ENCODE measurements at places on chromosomes 1 and 21.

DNA sequence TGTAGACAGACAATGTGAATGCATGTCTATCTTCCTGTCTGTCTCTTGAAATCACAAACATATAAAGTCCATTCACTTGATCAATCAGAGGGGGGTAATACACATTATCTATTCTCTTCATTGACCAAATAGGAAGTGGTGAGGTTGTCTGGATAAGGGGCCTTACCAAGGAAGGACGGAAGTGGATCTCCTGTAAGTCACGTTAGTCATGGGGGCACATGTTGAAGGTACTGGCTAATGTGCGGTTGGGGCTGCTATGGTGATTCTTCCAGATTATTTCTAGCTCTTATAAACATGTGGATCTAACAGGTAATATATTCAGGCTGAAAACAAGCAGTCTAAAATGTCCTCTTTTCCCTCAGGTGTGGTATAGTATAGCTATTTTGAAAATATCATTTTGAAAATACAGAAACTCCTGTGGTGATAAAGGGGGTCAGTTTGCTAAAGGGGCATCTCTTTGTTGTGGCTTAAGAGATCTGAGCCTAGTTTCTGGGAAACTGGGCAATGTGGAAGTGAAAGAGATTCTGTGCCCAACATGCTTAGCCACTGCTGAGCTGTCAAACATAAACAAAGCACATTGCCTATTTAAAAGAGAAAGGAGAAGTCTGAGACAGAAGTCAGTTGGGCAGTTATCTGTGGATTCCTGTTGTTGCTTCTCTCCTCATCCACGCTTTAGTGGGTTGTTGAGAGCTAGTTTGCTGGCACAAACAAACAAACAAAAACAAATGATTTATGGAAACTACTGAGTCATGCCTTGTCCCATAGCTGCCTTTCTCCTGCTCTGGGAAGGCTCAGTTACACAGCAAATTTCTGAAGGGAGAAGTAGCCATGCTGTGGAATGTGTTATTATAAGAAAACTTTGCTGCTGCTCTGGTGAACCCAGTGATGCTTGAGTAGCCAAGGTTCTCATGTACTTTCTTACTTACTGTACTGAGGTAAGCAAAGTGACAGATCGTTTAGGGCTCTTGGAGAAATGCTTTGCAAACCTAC is 166.9 kb downstream of the HLX start:
- peak; percentile 38 for DNase-seq

- peak; percentile 8 for DNase-seq
Observed at GRCh38 chr1:62462370-62462769, 25.5 kb downstream of the USP1 start.

- no peak for DNase-seq
Observed at GRCh38 chr1:3563125-3563524, 48.2 kb downstream of the MEGF6 start.

DNA sequence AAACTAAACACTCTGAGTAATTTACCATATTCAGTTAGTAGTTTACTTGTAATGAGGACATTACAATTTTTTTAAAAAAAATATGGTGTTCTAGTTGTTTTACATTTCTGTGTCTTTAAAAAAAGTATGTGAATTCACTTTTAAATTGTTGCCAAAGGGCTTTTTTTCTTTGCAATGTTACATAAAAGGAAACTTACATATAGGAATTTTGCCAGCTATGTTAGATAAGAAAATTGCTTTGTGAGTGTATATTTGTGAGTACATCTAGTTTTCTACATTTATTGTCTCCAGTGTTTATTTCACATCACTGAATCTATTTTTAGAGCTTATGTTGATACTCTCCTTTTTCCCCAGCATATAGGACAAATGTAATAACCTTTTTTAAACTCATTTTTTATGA is 206.8 kb downstream of the GPR52 start:
- DNase-seq, result no peak

- DNase-seq, result no peak
Observed at GRCh38 chr21:31190516-31190915, 152.2 kb upstream of the KRTAP19-8 start.

DNA sequence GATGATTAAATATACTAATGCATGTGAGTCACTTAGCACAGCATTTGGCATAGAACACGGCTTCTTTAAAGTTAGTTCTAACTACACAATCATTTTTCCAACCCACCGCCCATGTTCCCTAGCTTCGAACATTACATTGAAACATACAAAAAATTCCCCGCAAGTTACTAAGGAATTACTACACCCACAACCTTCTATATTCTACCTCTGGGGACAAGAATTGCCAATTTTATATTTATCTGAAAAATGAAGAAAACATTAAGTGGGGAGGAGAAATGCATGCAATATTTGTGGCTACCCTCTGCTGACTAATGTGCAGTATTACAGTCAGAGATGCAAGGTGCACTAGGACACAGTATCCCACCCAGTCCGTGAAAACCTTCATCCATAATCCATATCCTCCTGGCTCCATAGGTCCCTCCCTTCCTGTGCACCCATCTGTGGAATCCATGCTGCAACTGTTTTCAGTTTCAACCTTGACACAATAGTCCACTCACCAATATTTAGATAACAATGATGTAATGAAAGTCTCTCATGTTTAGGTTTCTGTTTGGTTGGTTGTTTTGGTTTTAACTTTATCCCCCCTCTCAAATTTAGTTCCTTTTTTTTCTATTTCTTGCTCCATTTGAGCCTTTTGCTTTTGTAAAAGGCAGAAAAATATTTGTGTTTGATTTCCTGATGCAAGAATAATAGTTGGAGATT is 31.6 kb downstream of the RGS5 start:
- DNase-seq, result peak; percentile 43

GRCh38 chr1:152050886-152051675 is 14.3 kb upstream of the S100A11 start:
- no peak for DNase-seq

DNA sequence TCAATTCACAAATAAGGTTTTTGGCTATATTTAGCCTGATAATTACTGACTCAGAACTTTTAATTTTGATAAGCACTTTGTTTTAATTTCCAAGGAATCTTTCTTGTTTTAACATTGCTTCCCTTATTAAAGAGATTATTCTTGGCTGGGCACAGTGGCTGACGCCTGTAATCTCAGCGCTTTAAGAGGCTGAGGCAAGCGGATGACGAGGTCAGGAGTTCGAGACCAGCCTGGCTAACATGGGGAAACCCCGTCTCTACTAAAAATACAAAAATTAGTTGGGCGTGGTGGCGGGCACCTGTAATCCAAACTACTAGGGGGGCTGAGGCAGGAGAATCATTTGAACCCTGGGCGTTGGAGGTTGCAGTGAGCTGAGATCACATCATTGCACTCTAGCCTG is 13.8 kb downstream of the ALG14 start:
- DNase-seq, result no peak

GRCh38 chr1:109877776-109878175 is 32.9 kb upstream of the CSF1 start:
- DNase-seq, result no peak

DNA sequence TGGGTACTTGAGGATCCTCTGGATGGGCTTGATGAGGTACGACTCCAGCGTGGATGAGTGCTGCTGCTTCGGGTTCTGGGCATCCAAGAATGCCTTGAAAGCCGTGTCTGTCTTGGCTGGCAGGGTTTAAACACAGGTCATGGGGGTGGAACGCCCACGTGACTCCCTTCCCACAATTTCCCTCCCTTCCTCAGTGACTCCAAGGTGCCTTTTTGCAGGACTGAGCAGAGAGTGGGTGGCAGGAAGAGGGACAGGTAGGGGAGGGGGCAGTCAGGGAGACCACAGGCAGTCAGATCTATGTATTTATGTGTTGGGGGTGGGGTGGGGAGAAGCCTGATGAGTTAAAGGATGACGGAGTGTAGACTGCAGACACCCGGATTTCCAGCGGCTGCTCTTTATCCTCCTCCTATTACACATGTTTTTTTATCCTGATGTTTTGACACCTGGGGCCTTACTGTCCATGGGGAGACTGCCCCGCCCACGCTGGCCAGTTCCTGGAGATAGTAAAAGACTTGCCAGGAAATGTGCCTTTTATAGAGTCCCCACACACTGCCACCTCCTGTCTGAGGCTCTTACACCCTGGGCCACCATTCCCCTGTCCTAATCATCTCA is 103.2 kb upstream of the KRTAP19-8 start:
- no peak for DNase-seq

GRCh38 chr1:226217273-226217672 is 6.2 kb upstream of the MIXL1 start:
- peak; percentile 17 for DNase-seq

- peak; percentile 62 for DNase-seq
Observed at GRCh38 chr1:199612976-199613774, 414.3 kb upstream of the NR5A2 start.

DNA sequence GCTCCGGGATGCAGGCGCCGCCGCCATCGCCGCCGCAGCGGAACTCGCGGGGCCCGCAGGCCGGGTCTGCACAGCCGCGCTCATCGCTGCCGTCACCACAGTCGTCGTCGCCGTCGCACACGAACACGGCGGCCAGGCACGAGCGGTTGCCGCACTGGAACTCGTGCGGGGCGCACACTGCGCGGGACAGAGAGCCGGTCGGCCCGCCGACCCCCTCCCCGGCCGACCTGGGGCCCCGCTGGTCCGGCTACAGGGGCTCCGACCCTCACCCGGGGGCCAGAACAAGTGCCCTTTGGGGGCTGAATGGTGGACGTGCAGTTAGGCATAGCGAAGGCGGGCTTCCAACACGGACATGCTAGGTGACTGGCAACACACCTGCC is 38.6 kb upstream of the MAGOH start:
- no peak for DNase-seq

DNA sequence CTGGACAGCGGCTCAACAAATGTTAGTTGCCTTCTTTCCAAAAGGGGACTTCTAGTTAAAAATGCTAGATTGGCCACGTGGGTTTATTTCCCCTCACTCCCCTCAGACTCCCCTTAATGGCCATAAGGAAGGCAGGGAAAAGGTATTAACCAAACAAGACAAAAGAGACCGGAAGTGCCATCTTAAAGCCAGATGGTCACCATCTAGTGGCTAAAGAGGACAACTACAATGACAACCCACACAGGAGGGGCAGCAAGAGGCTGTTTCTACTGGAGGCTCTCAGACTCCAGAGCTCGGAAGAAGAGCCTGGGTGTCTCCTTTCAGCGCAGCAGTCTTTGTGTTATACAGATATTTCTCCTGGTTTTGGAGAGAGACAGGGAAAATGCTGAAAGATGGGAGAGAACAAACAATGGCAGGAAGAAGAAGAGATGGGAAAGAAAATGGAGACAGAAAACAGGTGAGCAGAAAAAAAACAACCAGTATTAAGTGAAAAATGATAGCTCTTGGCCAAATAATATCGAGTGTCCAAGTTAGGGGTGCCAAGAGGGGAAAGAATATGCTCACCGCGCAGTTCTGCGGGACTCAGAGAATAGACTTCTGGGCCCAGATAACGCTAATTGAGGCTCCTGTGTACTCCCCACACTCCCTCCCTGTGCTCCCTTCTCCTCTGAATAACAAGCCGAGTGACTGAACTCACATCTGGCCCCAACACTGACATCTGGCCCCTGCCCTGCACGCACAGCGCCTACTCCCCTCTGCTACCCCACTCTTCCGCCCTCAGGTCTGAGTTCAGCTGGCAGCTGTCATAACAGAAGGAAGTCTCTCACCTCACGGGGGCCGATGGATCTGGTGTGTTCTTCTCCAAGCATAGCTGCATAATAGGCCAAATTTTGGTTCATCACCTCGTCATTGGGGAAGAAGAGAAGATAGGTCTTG is 9.6 kb downstream of the P3H1 start:
- DNase-seq, result peak; percentile 50

DNA sequence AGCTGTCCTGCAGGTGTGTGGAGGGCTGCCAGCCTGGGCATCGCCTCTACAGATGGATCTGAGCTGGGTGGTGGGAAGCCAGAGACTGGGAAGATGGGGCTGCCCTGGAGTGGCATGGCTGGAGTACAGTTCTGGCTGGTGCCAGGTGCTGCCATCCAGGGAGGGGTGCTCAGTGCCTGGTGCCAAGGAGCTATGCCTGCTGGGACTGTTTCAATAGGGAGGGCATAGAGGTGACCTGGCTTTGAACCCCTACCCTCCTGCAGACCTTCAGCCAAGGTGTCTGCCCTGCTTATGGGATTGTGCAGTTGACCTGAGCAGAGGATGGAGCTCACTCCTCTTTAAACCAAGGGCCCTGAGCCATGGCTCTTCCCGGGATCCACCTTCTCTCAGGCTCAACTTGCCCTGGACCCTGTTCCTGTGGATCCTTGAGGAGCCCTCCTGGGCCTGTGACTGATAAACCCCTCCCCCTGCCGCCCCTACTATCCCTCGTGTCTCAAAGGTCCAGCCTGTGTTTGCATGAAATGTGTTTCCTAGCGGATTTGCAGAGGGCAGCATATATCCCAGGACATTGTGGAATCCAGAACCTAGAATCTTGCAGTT is 48.7 kb downstream of the PTPRU start:
- no peak for DNase-seq

DNA sequence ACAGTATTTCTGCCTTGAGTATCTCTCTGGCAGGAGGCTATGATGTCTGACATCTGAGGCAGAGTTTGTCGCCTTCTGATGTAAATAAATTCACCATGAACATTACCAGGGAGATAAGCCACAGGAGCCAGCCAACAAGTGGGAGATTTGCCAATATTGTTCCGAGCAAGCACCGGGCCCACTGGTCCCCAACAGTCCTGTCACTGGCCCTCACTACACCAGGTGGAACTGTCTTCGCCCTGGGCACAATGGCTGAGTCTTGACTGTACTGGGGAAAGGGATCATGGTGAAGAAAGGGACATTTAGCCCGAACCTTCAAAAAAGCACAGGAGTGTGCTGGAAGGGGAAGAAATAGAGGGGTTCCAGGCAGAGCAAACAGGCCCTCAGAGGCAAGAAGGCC is 57.4 kb downstream of the HMGB4 start:
- DNase-seq, result no peak

GRCh38 chr1:116122955-116123757 is 12.0 kb downstream of the MAB21L3 start:
- DNase-seq, result peak; percentile 70

DNA sequence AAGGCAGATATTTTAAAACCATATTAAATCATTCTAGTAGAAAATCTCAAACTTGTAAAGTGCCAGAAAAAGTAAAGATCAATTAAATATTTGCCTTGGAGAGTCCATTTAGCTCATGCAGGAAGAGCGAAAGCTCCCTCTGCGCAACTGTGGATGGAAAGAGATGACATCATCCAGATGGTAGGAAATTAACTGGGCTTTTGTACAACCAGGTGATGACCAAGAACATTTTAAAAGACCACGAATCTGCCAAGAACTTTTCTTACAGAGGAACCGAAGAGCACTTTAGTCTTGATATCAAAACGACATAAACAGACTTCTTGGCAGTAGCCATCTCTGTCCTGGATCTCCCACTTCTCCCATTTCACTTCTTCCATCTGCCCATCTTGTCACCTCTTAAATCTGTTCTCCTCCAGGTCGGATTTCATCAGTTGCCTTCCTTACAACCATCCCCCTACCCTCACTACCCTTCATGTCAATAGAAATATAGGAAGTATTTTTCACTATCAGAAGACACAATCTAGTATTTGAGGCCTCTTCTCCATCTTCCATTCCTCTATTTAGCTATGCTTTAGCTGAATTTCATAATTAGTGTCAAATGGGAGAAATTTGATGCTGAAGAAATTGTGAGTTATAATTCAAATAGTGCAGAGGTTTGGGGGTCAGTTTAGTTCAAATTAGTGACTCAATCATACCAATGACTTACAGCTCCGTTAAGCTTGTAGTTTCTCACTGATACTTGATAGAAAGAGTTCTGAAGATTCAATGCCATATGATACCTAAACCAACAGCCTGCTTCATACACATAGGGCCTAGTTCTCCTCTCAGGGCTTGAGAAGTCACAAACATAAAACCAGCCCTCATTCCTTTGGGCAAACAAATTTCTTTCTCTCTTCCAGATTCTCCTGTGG is 22.0 kb upstream of the DNASE2B start:
- DNase-seq, result no peak
